ENCODE measurements at places on chromosomes 13 and 19. TPM values are rescaled to one million over a fixed set of nuclear protein-coding genes. Genes with fewer than 3 reads are reported as not detected.

- DNase-seq: no peak
Observed at GRCh38 chr13:109160357-109160756, 530.9 kb downstream of the MYO16 start.

- DNase-seq: no peak
Observed at GRCh38 chr19:3480383-3481091, at the start of gene SMIM24. Gene SMIM24 (minus strand): TSS chr19:3480525. CDS start chr19:3480463, 62 bp downstream.

GRCh38 chr19:38836983-38837626 is 5.5 kb upstream of the ECH1 start:
- DNase-seq: no peak

DNA sequence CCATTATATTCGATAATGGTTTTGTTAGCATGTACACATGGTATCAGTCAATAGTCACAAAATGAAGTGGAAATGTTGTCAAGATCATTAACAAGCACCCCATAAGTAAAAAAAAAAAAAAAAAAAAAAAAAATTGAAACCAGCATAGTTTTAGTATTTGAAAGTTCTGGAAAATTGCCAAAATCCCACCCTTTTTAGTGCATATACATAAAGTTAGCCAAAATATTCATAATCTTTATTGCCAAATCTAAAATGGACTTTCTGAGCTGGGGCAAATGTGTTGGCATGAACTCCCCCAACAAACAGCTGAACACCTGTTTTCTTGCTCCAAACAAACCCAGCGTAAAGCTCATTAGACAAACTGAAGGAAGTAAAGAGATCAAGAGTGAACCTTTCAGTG is 73.9 kb downstream of the MZT1 start:
- DNase-seq: no peak

DNA sequence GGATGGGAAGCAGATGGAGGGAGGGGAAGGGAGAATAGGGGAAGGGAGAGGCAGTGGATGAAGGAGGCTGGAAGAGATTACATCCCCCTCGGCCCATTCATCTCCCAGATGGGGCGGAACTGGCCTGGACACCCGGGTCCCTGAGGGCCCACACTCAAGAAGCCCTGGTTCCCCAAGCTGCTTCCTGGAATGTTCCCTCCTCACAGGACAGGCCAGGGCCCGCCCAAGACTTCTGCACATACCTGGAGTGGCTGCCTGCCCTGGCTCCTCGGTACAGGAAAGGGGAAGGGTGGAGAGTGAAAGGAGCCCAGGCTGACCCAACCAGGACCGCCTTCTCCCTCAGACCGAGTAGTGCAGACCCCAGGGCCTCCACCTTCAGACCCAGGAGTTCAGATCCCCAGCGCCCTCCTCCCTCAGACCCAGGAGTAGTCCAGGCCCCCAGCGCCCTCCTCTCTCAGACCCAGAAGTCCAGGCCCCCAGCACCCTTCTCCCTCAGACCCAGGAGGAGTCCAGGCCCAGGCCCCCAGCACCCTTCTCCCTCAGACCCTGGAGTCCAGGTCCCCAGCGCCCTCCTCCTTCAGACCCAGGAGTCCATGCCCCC is 489 bp downstream of the NTF4 start:
- no peak for DNase-seq

GRCh38 chr13:32726374-32727037 is 140.3 kb downstream of the PDS5B start:
- DNase-seq: no peak

GRCh38 chr19:46629546-46630025 is 4.7 kb upstream of the PTGIR start:
- DNase-seq: no peak

- DNase-seq: no peak
Observed at GRCh38 chr13:110539894-110540293, 21.6 kb downstream of the RAB20 start.

DNA sequence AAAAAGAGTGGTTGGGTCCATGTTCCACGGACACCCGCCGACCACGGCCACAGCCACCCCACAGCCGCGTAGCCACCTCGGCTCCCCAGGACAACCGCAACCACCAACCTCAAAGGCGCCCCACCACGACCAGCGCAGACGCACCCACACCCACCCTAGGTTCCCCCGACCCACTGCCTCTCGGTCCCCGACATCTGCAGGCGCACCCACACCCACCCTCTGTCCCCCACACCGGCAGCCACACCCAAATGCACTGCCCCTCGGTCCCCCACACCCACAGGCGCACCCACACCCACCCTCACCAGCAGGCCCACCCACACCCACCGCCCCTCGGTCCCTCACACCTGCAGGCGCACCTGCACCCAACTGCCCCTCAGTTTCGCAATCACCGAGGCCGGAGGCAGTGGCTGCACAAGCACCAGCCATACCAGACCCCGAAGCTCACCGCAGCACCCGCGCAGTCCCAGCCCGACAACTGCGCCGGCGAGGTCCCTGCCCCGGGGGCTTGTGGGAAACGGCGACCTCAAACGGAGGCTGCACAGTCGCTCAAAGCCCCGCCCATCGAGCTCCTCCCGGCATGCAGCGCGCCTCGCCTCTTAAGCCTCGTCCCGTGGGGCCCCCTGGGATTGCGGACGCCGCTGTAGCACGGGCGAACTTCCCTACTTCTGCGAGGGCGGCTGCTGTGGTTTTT is 18.3 kb downstream of the ZNF77 start:
- no peak for DNase-seq

DNA sequence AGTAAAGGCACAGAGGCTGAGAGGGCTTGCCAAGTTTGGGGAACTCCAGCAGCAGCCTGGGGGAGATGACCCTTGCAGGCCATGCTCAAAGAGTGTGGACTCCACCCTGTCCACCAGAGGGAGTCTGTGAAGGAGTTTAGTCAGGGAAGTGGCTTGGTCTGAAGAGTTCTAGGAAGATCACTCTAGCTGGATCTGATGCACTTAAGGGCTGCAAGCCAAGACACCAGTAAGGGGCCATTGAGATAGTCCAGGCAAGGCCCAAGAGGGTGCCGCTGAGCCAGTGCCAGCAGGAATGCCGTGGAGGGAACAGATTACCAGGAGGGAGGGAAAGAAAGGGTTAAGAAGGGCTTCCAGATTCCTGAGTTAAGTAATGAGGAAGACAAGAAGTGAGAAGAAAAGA is 68.7 kb downstream of the ZAR1L start:
- DNase-seq: peak; percentile 78

The CFAP97D2 gene
- not detected for total RNA-seq

The N4BP2L1 gene
- total RNA-seq: 5.7 TPM

The ZNF69 gene
- total RNA-seq: 15.2 TPM

Measured in glomerular endothelial cell (primary cell).